ENCODE measurements at places on chromosomes 3 and 15.

GRCh38 chr3:125013095-125013494 is 42.7 kb downstream of the HEG1 start:
- DNase-seq: no peak

- no peak for DNase-seq
These were observed 96.7 kb downstream of the FOXP1 start for GRCh38 chr3:71486831-71487230.

DNA sequence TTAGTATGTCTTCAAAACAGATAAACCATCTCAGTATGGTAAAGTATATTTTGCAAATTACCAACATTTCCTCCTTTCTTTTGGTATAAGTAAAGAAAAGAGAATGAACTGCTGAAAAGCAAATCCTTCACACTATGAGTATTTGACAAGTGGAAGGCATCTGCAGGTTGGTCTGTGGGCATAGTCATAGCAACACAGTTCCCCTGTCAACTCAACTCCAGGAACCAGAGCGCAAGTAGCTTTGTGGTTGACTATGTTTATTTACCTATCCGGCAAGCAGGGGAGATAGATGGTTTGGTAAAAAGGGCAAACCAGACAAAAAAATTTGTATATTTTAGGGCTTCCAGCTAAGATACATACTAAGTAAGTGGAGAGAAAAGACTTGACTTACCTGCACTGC is 88.3 kb upstream of the PPIB start:
- DNase-seq: no peak

GRCh38 chr15:88074386-88074785 is 182.2 kb downstream of the NTRK3 start:
- no peak for DNase-seq

Measured in kidney tubule cell (primary cell).